ENCODE measurements at places on chromosomes 1 and 21.

- no peak for DNase-seq
These were observed 65.2 kb upstream of the PRKACB start for GRCh38 chr1:84078842-84079202.

DNA sequence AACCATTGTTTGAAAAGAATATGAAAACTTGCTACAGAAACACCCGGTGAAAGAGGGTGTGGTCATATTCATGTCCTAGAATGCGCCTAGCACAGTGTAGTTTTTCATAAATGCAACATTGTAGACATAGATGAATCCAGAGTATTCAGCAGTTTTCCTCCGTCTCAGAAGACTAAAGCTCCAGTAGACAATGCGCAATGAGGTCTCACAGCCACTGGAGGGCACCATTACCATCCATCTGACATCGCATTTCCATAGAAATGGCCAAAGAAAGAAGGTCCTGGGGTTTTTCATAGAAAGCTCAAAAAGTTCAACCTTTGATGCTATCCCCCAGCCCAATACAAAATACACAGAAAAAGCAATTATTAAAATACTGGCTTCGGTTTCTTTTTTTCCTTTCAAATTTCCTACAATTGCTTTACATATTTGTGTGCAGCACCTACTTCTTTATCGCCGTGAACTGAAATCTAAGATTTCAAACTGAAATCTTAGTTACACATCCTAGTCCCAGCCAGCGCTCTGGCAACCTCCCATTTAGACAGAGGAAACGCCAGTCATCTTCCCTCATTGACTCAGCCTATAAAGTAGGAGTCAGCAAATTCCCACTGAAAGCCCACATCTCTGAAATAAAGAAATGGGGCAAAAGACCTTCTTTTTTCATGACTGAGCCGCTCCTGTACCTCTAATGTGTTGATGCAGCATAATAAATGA is 3.9 kb upstream of the CD58 start:
- DNase-seq: peak; percentile 25

GRCh38 chr1:214213136-214213535 is 67.8 kb upstream of the SMYD2 start:
- DNase-seq: peak; percentile 51

DNA sequence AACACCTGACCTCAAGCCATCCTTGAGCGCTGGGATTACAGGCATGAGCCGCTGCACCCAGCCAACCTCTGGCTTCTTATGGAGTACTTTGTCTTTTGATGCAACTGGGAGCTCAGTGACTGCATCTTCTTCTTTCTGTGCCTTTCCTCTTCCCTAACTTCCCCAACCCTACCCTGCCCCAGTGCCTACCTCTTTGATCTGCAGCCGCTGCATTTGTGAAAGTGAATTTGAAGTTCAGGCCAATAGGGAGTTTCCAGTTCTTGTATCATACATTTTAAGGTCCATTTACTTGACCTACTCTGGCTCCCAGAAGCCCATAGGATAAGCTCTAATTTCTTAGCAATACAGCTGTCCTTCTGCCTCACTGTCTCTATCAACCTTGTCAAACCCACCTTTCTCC is 52.2 kb downstream of the KCNC4 start:
- DNase-seq: no peak

GRCh38 chr1:109925159-109925990 is 14.7 kb downstream of the CSF1 start:
- no peak for DNase-seq

DNA sequence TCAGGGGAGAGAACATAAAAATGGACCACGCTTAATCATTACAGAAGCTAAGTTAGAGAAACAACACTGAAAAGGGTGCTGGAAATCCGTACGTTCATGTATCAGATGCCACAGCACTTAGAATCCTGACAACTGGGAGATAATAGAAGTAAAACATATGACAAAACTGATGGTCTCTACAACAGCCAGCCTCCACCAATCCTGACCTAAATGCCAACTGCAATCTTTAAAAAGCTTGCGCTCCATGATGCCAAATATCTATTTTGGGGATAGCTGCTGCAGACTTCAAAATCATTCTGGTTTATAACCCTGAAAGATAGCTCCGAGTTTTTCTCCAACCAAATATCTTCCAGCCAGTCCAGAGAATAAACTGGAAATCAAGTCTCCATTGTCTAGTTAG is 178.3 kb downstream of the RERE start:
- no peak for DNase-seq

GRCh38 chr1:201108614-201109013 is 3.6 kb downstream of the CACNA1S start:
- DNase-seq: no peak

DNA sequence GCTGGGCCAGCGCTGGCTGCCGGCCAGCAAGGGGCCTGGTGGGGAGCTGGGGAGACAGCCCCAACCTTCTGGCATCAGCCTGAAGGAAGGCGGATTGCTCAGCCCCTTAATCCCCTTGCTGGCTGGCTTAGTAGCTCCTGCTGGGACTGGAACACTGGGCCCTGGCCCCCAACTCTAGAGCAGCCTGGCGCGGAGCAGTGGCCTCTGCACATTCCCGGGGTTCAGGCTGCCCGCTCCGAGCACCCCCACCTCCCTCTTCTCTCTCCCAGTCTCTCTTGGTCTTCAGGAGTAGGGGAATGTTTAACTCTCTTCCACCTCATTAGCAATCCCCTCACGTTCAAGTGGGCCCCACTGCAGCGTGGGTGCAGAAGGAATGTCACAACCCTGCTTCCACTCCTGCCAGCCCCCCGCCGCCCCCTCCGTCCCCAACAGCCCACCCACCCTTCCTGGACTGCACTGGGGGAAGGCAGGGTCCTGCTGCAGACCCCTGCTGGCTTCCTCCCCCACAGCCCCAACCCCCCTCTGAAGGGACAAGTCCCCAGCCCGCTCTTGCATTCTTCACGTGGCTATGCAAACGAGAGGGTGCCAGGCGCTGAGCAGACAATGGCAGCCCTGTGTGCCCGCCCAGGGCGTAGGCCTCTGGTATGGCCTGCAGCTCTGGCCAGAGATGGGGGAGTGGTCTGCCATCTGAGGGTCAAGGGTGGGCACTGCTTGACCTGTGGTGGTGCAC is 980 bp upstream of the CLDN19 start:
- DNase-seq: no peak

DNA sequence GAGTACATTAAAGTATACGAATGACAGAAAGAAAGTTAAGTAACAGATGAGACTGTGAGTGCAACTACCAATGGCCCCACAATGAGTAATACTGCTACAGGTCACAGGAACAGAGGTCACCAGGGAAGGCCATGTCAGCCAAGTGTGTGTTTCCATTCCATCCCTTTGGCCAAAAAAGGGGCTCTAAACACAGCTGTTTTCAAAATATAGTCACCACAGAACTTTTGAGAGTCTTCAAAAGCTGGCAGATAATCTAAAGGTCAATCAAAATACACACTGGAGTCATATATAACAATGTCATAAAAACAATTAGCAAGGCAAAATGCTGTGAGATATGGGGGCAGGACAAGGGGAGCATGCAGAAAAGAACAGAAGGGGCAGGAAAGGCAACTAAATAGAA is 10.2 kb downstream of the USP24 start:
- no peak for DNase-seq

DNA sequence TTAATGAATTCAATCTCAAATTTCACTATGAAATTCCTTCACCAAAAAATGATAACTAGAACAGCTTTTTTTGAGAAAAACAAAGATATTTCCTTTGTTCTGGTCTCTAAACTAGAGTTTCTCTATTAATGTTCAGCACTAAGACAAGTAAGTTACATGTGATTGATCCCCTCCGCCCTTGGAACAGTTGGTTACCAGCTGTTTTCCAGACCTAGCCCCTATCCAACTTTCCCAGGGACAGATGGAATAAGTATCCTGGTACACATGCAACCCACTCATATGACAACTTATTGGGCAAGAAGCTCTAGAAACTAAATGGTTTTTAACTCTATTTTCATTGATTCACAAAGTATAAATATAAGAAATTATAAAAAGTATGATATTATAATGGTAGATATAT is 140.4 kb downstream of the COP1 start:
- no peak for DNase-seq

DNA sequence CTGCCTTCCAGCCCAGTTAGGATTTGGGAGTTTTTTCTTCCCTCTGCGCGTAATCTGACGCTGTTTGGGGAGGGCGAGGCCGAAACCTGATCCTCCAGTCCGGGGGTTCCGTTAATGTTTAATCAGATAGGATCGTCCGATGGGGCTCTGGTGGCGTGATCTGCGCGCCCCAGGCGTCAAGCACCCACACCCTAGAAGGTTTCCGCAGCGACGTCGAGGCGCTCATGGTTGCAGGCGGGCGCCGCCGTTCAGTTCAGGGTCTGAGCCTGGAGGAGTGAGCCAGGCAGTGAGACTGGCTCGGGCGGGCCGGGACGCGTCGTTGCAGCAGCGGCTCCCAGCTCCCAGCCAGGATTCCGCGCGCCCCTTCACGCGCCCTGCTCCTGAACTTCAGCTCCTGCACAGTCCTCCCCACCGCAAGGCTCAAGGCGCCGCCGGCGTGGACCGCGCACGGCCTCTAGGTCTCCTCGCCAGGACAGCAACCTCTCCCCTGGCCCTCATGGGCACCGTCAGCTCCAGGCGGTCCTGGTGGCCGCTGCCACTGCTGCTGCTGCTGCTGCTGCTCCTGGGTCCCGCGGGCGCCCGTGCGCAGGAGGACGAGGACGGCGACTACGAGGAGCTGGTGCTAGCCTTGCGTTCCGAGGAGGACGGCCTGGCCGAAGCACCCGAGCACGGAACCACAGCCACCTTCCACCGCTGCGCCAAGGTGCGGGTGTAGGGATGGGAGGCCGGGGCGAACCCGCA is at the start of gene PCSK9:
Gene PCSK9 (plus strand): TSS at position 207 of the 741 bp plus-strand sequence. CDS start 290 bp downstream, at position 497.
- DNase-seq: no peak

- no peak for DNase-seq
These were observed 148.6 kb upstream of the HMGB4 start for GRCh38 chr1:33715195-33715811.

DNA sequence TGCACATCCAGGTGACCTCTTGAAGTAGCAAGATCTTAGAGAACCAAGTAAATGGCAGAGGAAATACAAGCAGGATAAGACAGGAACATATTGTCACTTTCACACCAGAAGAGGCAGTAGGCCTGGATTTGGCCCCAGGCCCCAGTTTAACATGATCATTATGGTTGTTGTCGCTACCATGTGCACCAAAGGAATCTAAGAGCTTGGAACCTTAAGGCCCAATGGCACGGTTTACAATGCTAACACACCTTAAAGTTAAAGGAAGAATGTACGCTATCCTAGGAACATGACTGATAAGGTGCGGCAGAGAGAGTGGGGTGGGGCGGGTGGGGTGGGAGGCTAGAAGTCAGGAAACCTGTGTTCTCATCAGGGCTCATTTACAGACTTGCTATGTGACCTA is 147.5 kb downstream of the ROR1 start:
- DNase-seq: no peak

DNA sequence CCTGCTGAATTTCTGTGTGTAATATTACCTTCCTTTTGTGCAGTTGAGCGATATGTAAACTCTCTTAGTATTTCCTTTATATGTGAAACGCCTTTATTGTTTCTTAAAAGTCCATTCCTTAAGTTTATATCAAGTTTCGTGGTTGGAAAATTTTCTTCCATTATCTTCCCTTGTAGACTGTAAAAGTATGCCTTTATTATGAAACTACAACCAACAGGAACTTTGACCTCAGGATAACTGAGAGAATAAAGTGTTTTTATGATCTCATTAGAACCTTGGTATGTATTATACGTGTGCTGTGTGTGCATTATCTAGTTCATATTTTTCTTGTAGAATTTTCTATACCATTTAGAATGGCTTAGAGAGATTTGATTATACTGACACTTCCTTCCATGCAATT is 3.1 kb upstream of the CDC14A start:
- no peak for DNase-seq

- DNase-seq: no peak
These were observed 37.7 kb downstream of the IGFN1 start for GRCh38 chr1:201228011-201228983.

All from RCC 7860 (cell line).